ENCODE measurements at places on chromosomes 12 and 14.

GRCh38 chr14:93299866-93300265, 33.0 kb downstream of the BTBD7 start:
- DNase-seq, result no peak

DNA sequence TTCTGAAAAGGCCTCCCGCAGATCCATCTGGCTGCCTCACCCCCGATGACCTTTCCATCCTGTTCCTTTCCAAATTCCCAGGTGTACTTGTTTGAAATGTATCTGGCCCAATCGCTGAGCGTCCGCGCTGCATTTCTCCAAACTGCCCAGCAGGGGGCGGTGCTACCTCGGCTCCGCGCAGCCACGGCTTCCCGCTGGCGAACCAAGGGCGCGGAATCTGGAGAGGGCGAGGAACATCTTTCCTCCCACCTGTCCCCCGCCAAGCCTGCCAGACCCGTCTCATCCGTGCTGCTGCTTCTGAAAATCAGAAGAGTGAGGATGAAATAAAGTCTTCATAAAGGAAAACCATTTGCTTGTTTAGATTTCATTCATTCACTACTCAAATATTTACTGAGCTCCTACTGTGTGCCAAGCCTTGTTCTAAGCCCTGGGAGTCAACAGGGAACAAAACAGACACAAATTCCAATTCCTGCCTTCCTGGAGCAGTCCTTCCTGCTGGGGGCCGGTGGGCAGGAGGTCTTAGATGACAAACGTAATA, 16.8 kb upstream of the MYL2 start:
- no peak for DNase-seq

DNA sequence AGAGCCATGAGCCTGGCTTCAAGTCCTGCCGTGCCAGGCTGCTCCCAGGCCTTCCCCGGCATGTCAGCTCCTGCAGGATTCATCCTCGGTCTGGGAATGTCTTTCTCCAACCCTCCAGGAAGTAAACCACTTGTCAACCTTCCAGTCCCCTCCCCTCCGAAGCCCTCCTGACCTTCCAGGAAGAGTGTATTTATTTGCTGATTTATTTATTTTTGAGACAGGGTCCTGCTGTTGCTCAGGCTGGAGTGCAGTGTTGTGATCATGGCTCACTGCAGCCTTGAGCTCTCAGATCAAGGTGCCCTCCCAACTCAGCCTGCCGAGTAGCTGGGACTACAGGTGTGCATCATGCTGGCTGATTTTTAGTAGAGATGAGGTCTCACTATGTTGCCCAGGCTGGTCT, 24.7 kb downstream of the VSX2 start:
- DNase-seq, result no peak

DNA sequence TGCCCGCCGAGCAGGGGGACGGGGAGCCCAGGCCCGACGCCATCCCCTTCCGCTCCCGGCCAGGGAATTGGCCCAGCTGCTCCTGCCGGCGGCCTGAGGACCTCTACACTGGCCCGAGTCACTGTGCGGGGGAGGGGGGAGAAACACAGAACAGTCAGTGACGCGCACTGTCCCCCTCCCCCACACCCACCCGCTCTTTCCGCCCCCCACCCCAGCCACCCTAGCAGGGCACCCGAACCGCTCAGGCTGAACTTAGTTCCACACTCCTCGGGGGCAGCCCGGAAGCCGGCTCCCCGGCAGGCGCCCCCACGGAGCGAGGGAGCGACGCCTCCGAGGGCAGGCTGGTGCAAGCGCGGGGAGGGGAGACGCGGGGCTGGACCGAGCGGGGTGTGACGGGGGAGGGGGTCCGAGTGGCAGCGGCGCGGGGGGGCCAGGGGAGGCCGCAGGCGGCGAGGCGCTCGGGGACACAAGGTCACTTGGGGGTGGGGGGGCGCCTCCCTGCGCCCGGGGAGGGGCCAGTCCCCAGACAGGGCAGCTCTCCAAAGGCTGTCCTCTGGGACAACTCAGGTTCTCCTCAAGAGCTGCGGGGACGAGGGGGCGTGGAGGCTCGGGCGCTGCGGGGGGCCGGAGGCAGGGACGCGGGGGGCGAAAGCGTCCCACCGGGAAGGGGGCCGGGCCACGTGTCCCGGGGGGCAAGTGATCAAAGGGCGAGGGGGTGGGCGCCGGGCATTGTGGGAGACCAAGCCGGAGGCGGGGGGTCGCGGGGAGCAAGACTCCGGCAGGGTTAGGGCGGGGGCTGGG, 648 bp downstream of the CHD4 start:
- no peak for DNase-seq

DNA sequence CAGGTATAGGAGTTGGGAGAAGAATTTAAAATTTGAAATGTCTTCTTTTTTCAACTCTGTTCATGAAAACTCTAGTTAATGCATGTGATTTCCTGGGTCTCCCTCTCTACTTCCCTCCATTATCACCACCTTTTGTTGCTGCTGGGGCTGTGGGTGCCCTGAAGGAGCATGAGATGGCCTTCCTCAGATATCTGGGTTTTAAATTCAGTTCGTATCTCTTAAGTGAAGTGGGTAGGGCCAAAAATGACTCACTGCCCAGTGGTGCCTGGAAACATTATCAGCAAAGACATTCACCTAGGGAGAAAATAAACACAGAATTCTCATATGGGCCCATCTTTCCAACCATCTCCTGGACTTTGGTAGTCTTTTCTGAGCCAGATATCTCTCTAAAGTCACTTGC, 234.9 kb upstream of the PLEKHG7 start:
- DNase-seq, result no peak

DNA sequence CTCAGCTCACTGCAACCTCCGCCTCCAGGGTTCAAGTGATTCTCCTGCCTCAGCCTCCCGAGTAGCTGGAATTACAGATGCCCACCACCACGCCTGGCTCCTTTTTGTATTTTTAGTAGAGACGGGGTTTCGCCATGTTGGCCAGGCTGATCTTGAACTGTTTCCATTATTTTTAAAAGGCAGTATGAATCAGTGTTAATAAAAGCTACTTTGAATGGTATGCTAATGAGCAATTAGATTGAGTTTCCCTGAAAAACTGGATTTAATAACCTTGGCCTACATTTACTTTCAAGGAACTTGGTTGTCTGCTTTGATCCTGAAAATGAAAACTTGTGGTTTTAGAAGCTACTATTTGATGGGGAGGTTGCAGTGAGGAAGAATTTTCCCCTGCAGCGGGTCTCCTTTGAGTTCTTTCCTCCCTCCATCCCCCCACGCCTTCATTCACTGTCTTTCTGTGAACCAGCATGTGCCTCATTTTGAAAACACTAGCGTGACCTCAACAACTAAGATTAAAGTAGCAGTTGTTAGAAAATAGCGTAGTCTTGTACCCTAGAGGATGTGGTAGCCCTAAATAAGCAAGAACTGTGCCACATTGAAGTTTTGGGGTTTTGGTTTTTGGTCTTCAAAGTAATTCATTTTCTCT, 17.8 kb upstream of the RPS6KA5 start:
- DNase-seq, result no peak

DNA sequence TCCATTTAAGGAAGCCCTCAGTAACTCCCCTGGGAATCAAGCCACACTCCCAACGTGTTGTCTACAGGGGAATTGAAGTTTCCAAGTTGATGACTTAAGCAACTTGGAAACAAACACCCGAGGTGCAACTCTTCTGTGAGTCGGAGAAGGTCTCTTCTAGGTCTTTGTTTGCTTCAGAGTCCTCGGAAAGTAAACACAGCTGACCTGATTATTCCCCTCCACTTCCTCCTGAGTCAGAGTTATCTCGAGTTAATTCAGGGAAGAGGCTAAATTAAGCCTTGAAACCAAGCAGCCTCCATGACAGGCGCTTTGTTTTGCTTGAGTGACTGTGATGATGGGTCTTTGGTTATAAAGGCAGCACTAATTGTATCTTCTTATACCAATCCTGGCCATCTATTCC, 41.8 kb downstream of the TUNAR start:
- DNase-seq, result no peak

GRCh38 chr14:104983231-104983721, 2.3 kb upstream of the CLBA1 start:
- DNase-seq, result no peak

DNA sequence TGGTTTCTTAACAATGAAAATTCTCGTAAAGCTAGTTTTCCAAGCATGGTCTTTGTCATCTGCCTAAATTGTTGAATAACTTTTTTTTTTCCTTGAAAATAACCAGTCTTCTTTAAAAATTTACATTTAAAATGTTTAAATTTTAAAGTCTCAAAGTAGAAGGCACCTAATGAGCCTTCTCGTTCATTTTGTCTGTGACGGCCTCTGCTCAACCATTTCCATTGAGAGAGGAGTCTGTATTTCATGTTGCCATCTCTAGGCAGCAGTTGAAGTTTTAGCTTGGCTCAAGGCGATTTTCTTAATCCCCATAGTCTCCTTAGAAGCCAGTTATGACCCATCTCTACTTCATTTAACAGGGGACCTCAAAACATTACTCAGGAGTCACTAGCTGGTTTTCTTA, 69.1 kb downstream of the PAPOLA start:
- no peak for DNase-seq

DNA sequence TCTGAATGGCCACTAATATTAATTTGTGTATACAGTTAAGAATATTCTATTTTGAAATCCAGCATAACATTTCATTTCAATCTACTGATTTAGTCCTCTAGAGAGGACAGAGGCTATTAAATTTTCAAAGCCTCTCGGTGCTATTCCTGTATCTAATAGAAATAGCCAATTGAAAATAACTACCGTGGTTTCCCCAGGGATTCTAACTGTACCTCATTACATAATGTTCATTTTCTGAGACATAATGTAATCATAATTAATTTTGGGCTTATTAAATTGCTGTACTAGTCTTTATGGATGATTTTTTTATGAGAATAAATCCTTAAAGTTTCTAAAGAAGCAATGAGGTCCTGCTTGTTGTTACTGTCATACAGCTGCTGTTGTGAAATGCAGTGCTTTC, 38.6 kb upstream of the ACSS3 start:
- no peak for DNase-seq

DNA sequence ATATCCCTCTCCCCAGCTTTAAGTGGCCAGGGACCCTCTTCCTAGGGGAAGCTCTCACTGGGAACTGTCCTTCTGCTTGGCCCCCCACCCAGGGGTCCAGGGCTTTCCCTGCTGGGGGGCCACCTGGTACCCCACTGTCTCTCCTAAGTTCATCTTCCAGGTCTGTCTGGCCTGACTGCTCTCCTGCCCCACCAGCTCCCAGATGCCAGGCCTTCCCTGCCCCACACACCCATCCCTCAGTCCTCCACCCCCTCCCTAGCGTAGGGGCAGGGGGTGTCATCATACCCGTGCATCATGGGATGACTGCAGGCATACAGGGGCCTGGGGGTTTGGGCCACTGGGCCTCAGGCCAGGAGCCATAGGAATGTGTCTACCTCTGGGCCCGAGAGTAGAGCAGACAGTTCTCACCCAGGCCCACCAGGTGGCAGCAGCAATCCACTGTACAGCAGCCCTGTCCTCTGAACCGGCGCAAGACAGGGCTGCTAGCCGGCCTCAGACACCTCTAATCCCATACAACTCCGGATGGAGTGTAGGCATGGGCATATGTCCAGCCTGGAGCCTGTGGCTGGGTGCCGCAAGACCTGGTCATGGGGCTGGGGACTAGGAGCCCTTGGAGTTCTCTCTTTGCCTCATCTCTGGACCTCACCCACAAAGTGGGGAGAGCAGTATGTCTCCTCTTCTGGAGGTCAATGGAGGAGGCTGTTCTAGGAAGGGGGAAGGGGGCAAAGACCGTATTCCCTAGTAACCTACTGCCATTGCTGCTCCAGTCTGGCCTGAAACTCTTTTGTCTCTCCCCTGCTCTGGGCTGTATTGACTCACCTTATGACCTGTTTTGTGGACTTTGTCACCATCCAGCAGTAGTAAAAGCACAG, 10.0 kb upstream of the SMARCD1 start:
- DNase-seq, result no peak

GRCh38 chr12:43337571-43338444, 214.2 kb downstream of the ADAMTS20 start:
- no peak for DNase-seq

DNA sequence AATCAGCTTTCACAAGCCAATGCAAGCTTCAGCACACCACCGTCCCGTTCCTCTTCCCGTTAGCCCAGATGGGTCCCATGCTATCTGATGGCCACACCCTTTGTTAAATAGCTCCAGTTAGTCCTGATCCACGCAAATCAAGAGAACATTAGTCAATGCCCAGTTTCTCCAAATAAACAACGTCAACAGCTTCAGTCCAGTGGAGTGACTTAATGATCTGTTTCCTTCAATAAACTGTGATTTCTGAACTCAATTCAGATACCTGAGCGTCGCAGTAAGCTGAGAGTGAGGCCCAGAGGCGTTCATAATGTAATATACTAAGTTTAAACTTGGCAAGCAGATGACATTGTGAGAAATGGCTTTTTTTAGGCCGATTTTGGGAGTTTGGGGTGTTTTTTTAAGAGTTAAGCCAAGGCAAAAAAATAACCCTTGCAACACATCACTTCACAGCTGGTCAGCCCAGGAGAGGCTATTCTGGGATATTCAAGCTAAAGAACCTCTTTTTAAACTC, 112.3 kb downstream of the ZFP36L1 start:
- no peak for DNase-seq

DNA sequence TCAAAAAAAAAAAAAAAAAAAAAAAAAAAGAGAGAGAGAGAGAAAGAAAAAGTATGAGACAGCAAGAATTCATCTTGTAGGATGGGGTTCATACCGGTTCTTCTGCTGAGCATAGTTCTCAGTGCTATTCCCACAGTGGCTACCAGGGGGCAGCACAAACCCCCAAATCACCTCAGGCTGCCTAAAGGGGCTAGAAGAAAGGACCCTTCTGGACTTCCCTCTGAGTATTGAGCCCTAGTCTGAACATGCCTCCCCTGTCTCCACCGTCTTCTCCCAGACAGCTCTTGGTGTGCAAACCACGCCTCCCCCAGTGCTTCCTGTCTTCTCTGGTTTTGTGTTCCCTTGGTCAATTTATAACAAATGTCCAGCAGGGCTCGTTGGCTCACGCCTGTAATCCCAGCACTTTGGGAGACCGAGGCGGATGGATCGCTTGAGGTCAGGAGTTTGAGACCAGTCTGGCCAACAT, 31.3 kb upstream of the SMUG1 start:
- DNase-seq, result no peak

DNA sequence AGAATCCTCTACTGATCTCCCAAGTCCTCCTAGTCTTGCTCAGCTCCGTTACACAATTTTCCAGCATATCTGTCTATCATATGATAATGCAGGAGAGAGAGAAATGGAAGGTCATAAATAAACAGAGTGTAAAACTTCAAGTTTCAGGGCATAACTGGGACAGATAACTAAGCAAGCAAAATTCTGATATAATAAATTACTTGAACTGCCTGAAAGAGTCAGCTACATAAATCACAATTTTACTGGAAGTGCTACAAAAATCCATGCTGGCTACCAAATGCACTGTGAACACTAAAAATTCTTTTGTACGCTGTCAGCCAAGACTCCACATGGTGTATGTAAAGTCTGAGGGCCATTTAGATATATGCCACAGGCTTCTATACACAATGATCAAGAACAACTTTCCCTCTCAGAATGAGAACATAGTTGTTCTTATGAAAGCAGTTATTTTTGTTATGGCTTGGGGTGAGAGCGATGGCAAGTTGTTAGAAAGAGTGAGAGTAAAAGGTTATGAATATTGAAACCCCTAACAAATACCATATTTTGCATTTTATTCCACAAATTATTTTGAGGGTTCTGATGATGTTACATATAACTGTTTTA, 41.1 kb downstream of the GRIP1 start:
- DNase-seq, result no peak

GRCh38 chr12:108732489-108733229, 1.3 kb upstream of the CORO1C start:
- DNase-seq, result no peak
